ENCODE measurements at places on chromosomes 1 and 21.

DNA sequence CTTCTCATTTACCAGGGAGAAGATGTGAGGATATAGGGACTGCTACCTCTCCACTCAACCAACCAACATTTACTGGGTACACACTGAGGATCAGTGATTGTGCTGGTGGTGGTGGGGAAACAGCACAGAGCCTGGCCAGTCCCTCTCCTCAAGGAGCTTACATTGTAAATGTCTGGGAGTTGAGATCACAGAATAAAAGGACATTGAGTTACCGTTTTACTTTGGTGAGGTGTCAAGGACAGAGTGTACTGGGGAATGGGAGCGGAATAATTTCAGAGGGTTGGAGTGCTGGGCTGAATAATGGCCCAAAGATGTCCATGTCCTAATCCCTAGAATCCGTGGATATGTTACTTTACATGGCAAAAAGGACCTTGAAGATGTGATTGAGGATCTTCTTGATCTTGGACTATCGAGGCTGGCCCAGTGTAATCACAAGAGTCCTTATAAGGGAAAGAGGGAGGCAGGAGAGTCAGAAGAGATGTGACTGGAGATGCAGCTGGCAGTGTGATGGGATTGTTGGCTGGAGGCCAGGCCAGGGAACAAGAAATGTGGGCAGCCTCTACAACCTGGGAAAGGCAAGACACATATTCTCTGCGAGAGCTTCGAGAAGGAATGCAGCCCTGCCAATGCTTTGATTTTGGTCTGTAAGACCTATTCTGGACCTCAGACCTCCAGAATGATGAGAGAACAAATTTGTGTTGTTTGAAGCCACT lies 26.6 kb upstream of the RWDD3 start:
- no peak for DNase-seq

- DNase-seq = no peak
Measured at GRCh38 chr1:43969416-43969745, 429 bp upstream of the DPH2 start.

- DNase-seq = no peak
Measured at GRCh38 chr1:220983877-220984635, 104.8 kb downstream of the HLX start.

DNA sequence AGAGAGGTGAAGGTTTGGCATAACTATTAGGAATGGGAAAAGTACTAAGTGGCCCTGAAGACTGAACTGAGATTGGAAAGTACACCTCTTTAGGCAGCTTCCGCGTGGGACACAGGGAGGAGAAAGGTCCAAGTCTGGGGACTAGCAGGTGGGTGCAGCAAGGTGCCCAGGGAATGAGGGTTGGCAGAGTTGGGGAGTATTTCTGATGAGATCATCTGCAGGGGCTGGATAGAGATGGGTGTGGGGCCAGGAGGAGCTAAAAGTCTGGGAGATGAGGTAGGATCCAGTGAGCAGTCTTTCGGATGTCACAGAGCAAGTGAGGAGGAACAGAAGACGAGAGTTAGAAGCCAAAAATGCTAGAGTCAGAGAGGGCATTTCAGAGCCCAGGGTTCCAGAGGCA lies 36.1 kb downstream of the CDCA8 start:
- no peak for DNase-seq

- no peak for DNase-seq
Measured at GRCh38 chr1:24735156-24735508, 10.1 kb upstream of the CLIC4 start.

Measured in fibroblast of pulmonary artery (primary cell).